Brain pericyte (primary cell): ENCODE measurements at places on chromosomes 5 and 9.

GRCh38 chr5:67193439-67193807 is 3.2 kb downstream of the CD180 start:
- DNase-seq: no peak

- no peak for DNase-seq
These were observed 8.9 kb upstream of the DBN1 start for GRCh38 chr5:177482359-177482795.

GRCh38 chr9:132572921-132573320 is 9.5 kb upstream of the BARHL1 start:
- DNase-seq: no peak

GRCh38 chr9:79526149-79526672 is 45.6 kb upstream of the TLE4 start:
- DNase-seq: no peak

- no peak for DNase-seq
These were observed 95.6 kb downstream of the RFK start for GRCh38 chr9:76298521-76299144.
